ENCODE measurements at places on chromosomes 16 and 17.
A peak's percentile ranks its signal among the peaks of the same experiment; 100 is the strongest.

DNA sequence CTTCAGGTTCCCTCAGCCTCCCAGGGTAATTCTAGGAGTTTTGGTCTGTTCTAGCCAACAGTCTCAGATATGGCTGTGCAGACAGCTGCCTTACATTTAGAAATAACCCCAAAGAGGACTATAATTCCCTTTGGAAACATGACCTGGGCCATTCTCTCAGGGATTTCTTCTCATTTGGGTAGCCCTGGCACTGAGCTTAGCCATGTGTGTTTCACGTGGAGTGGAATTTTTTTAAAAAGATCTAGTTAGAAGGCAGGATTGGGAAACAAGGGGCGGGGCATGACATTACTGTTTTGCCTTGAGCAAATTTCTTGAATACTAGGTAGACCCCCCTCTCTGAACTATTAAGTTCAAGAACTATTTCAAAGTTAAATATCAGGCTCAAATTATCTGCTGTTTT is 29.6 kb upstream of the MRC2 start:
- peak; percentile 80 for DNase-seq

DNA sequence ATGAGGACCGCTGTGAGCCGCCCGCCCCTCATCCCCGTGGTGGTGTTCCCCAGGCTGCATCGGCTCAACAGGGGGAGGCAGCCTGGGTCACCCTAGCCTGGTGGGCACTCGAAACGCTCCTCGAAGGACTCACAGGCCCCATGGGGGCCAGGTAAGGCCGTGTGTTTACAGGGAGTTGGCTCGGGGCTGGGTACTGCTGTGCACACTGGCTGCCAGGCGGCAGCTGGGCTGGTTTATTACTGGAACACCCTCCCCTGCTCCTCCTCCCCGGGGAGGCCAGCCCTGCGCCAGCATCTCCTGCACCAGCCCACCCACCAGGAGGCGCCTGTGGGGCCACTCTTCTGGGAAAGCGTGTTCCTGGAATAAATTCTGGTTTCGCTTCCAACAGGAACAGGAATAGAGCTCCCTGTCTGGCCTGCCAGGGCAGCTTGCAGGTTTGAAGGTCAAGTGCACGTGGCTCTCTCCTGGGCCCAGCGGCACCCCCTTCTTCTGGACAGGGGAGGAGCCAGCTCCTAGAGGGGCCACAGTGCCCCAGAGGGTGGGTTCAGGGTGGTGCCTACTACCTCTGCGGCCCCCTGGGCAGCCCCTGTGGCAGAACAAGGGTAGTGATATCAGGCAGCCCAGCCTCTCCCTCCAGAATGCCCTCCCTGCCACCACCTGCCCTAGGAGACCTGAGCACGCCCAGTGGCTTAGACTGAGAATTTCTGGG is 11.3 kb downstream of the MCRIP1 start:
- peak; percentile 66 for DNase-seq

DNA sequence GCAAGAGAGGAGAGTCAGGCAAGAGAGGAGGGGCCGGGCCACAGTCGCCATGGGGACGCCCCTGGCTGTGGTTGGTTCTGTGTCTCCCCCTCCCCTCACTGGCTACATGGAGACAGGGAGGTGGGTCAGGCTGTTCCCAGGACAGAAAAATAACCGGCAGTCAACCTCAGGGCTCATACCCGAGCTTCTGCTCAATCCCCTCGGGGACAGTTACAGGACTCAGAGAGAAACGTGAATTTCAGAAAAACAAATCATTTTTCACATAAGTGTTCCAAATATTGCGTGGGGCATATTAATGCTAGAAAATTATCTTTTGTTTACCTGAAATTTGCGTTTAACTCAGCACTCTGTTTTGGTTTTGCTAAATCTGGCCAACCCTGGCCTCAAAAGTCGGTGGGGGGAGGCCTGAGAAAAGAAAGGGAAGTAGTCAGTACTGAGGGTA is 22.2 kb upstream of the CPSF4L start:
- DNase-seq, result no peak

GRCh38 chr16:84379008-84379708 is 10.8 kb downstream of the ATP2C2 start:
- DNase-seq, result no peak

DNA sequence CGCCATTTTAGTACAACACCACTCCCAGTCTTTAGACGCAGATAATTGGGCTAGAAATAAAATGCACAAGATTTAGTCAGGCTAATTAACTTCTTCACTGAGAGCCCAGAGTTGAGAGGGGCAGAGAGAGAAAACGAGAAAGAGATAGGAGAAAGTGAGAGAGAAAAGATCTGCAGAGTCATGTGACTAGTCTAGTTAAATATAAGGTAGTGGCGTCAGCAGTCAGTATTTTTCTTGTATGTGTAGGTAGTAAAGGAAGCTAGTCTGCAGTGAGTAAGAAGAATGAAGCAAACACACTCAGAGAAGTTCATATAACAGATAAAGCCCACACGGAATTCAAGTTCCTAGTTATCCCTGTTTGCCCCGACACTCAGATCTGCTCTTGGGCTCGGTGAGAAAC is 392.6 kb upstream of the ERCC4 start:
- no peak for DNase-seq

DNA sequence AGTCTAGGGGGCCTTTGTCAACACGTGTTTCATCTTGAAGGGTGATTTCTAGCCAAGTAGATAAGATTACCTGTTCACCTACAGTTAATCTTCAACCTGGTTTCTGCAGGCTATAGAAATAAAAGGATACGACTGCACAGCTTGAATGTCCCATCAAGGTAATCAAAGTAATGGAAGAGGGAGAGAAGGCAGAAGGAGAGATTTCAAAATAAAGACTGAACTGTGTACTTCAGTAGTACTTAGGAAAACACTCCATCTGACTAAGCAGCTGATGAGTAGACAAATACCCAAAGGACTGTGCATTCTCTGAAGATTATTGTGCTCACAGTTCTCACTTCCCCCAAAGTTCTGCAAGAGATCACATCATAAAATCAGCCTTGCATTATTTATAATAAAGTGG is 5.8 kb upstream of the RFFL start:
- peak; percentile 85 for DNase-seq

- no peak for DNase-seq
These were observed 5.9 kb upstream of the NUDT16L1 start for GRCh38 chr16:4687416-4687815.
